Aorta (tissue), 5 donors: ENCODE measurements at places on chromosomes 12 and 14.

- no peak for DNase-seq
Observed at GRCh38 chr12:59859171-59859510, 263.3 kb downstream of the SLC16A7 start.

DNA sequence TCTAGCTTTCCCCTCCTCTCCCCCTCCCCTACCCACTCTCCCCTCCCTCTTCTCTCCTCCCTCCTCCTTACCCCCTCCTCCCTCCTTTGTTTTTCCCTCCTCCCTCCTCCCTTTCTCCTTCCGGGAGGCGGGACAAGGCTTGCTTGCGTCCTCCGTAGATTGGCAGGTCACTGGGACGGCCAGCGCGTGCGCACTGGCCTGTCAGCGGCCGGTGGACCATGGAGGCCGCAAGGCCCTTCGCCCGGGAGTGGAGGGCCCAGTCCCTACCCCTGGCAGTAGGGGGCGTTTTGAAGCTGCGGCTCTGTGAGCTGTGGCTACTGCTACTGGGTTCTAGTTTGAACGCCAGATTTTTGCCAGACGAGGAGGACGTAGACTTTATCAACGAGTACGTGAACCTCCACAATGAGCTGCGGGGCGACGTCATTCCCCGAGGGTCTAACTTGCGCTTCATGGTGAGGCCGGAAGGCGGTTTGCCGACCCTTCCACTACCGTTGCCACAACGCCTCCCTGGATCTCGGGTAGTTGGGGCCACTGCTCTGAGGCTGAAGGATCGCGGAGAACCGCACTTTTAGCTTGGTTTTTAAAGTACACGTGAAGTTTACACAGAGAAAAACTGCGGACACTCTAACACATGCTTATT is at the start of gene GLIPR1L2:
Gene GLIPR1L2 (plus strand): TSS at position 191 of the 640 bp plus-strand sequence. CDS start 28 bp downstream, at position 219.
- DNase-seq: peak; percentile 98

- no peak for DNase-seq
Observed at GRCh38 chr12:99009654-99010296, 364.7 kb downstream of the APAF1 start.

- no peak for DNase-seq
Observed at GRCh38 chr12:94458877-94459727, 565 bp downstream of the CEP83 start.

DNA sequence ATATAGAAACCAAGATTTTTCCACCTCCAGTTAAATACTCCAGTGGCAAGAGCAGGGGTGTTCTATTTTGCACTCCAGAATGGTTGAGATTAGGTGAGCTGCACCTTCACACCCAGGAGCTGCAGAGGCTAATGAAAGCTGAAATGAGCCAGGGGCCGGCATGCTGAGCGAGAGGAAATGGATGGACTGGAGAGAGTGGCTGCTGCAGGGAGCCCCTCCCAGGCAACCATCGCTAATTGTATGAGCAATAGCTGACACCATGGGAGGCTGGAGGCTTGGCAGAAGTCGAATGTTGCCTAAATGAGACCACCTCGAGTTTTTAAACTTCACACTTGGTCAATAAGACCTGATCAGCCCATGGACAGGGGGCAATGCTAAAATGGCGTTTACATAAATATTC is 301.8 kb upstream of the TMPO start:
- no peak for DNase-seq
